ENCODE measurements at places on chromosomes 1 and 21.

GRCh38 chr1:52567943-52568342, 15.1 kb upstream of the TUT4 start:
- DNase-seq: no peak

- no peak for DNase-seq
Measured at GRCh38 chr1:205934788-205935187, 8.5 kb downstream of the SLC26A9 start.

DNA sequence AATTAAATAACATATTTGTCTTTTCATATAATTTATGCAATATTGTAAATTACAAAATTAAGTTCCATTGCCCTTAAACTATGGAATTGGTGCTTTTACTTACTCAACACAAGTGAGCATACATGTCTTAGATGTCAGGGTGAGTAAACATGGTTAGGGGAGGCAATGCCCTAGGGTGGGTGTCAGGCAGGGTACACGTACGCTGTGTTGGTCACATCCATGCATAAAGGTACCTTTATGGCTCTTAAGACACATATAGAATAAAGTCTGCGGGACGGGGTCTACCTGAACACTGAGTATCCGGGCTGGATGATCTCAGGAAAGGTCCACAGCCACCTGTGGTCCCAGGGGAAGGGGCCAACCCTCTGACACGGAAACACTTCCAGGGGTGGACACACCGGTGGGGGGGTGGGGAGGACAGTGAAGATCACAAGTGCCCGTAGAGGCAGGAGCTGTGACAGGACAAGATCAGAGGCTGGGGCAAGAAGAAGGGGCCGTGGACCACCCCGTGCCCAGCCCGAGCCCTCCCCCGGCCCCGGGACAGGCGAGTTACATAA, 720 bp downstream of the LIN9 start:
- DNase-seq: peak; percentile 7

- DNase-seq: no peak
Measured at GRCh38 chr1:41342774-41343355, 18.4 kb upstream of the FOXO6 start.

GRCh38 chr21:26389971-26390641, 183.0 kb downstream of the CYYR1 start:
- no peak for DNase-seq

- no peak for DNase-seq
Measured at GRCh38 chr1:43853161-43853921, 80.3 kb upstream of the ARTN start.

DNA sequence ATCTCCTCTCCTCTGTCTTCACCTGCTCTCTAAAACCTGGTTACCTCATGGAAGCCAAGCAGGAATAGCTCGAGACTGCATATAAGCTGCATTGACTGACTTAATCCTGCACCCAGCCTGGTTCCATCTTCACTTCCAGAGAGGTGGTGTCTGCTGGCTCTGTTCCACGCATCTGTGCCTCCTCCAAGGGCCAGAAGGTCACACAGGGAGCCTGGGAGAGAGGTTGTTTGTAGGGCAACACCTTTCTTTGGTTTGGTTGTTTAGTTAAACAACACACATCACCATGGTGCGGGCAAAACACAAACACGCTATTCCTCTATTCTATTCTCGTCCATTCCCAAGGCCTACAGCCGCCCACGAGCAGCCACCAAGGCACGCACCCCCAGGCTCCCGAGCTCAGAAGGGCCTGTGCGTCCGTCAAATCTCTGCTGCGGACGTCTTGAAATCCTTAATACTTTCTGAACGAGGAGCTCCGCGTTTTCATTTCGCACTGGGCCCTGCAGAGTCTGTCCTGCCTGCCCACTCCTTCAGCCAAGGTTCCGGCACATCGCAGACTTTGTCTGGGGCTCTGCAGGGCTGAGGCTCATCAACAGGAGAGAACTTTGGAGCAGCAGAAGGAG, 116.2 kb downstream of the RIPK4 start:
- DNase-seq: no peak

GRCh38 chr1:217627431-217627830, 3.5 kb downstream of the GPATCH2 start:
- no peak for DNase-seq

DNA sequence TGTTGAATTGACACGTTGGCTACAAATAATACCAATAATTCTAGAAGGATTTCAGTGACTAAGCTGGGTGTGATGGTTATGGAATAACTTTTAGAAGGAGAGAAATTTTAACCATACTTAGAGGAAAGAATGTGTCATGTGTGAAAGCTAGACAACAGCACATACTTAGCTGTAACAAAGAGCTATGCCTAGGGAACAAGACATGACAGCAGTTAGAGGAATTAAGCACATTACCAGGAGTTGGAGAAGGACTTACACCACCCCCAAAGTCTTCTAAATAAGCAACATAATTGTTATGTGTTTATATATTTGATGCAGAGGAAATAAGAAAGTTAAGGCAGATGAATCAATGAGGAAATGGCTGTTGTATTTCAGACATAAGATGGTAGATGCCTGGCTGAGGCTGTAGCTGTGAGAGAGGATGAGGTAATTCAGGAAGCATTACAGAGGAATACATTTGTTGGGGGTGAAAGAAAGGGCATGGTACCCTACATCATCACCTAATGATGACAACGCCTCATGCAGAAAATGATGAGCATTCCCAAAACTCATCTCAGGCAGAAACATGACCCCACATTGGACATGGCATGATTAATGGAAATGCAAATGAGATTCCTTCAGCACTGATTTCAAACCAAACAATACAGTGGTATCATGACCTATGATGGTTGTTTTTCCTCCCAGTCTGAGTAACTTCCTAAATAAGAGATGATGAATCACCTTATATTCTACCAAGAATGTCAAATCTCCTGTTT, 211.5 kb downstream of the LHX8 start:
- DNase-seq: no peak

- no peak for DNase-seq
Measured at GRCh38 chr1:53449021-53449420, 10.2 kb upstream of the DMRTB1 start.

DNA sequence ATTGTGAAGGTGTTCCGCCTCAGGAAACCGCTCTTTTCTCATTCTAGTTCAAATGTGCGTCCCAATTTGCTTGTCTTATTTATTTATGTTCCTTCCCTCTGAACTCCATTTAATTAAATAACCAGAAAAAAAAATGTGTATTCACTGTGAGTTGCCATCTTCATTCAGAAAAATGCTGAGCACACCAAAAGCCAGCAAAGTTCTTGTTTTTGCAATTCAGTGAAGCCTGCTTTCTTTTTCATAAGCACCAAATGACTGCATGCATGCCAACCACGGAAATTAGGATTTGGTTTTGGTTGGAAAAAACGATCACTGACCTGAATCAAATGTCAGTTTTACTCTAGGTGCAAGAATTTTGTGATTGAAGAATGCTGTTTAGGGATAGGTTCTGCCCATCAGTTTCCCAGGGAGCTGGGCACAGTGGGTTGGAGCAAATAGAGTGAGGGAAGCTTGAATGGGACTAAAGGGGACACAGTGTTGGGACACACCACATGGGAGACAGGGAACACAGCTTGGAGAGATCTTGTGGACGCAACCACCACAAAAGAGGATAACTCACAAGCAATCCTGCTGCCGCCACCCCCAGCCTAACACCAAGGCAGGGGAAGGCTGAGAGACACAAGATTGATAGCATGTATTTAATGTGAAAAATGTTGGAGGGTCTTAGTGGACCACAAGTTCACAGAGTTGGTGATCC, 183.4 kb upstream of the GALNT2 start:
- no peak for DNase-seq

GRCh38 chr1:192170196-192170984, 12.1 kb downstream of the RGS18 start:
- no peak for DNase-seq

DNA sequence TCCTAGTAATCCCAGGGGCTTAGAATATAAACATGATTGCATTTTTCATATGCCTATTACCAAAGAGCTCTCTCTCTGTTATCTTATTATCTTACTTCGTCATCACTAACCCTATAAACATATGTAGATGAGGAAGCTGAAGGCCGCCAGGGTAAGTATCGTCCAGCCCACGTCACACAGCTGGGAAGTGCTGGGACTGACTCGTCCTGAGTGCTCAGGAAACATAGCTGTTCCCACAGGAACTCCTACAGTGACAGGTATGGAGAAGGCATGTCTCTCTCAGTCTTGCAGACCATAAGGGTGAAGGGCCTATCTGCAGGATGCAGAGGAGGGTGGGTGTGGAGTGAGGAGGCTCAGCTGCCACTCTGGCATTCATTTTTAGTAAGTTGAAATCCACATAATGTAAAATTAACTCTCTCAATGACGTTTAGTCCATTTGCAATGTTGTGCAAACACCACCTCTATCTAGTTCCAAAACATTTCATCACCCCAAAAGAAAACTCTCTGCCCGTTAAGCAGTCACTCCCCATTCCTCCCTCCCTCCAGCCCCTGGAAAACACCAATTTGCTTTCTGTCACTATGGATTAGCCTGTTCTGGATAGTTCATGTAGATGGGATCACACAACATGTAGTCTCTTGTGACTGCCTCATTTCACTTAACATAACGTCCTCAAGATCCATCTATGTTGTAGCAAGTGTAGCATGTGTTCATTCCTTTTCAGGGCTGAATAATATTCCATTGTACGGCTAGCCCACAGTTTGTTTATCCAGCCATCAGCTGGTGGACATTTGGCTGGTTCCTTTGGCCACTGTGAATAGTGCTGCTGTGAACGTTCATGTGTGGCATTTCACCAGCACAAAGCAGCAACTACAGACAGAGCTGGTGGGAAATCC, 68.3 kb downstream of the TCP10L start:
- DNase-seq: no peak

- no peak for DNase-seq
Measured at GRCh38 chr1:167262836-167263235, 42.1 kb downstream of the POU2F1 start.

DNA sequence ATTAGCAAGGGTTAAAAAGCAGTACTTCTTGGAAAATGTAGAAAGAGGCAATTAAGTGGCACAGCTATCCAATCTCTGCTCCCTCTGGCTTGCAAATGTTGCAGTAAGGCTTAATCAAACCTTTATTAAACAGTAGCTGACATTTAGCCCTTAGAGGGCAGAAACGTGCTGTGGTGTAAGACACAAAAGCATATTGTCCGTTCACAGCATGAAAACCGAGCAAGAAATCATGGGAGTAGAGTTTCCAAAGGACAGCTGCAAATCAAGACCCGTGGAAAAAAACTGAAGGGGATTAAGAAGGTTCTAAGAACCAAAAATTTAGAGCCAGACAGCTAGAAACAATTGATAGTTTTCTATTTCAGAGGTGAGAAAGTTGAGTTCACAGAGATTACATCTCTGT, 13.1 kb downstream of the ZP4 start:
- DNase-seq: no peak

GRCh38 chr1:70509996-70510876, 99.2 kb downstream of the CTH start:
- DNase-seq: peak; percentile 36

DNA sequence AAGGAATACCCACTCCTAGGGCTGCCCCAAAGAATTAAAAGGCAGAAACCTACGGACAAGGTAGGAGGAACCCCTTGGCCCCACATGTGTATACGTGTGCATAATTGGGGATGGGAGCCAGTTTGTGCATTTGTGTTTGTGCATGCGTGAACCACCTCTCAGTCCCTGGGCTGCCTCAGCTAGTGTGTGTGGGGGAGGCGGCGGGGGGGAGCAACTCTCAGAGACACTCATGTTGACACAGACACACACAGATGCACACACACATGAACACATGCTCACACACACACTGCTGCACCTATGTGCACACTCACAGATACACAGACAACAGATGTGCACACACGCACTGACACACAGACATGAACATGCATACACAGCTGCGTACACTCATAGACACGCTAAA, 5.1 kb downstream of the LDLRAD1 start:
- no peak for DNase-seq

DNA sequence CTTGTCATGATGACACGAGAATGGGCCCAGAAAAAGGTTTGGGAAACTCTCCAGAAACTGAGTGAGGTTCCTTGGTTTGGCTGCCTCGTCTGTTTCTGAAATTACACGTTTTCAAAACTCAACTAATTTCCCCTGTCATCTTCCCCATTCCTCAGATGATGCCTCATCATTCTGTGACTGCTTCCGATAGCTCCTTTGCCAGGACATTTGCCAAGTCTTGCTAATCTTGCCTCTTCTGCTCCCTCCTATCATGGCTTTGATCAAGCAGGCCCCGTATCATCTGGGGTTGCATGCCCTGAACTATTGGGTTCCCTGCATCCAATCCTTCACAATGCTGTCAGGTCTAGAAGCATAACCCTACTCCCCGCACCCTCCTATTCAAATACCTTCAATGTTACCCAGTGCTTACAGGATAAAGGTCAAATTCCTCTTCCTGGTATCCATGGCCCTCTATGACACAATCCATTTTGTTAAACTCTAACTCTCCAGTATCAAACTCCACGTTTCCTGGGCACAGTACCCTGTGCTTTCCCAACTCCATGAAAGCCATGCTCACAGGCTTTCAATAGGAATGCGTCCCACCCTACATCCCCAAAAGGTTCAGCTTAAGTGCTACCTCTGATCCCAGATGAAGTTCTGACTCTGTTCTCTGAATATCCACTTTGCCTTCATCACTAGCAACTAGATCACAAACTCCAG, 22.2 kb upstream of the TMEM200B start:
- no peak for DNase-seq

DNA sequence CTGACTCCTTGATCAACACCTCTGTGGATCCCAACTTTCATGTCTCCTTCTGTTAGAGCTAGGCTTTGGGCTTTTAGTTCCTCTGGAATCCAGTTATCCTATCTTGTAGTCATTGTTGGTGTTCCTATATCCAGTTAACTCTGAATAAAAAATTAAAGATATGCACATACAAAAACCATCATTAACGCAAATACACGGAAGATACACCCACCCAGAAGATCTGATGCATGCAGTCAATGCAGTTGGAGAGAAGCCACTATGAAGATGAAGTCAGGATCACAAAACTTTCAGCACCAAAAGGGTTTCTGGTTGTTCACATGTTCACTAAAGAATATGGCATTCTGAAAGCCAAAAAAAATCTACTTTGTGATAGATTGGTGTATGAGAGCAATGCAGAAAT, 123.6 kb upstream of the LHX8 start:
- DNase-seq: no peak

DNA sequence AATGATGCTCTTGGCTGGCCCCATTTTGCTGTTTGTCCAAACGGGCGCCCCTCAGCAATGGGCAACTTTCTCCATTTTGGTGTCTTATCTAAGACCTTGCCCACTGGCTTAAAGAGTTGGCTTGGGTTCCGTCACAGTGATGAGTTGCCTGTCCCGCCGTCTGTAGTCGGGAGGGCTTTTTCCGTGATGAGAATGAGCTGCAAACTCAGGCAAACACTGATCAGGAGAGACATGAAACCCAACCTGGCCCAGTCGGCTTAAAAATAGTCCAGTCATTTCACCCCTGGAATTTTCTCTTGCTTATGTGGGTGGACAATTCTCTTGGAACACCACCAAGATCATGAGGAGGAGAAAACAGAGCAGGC, 79.3 kb downstream of the ST6GALNAC3 start:
- no peak for DNase-seq

- DNase-seq: no peak
Measured at GRCh38 chr1:58905628-58906221, 121.9 kb upstream of the JUN start.

GRCh38 chr1:21861602-21862429, 49.8 kb downstream of the LDLRAD2 start:
- no peak for DNase-seq
